Fibroblast of the aortic adventitia (primary cell): ENCODE measurements at places on chromosomes 12 and 14.

GRCh38 chr12:119463211-119463926, 128.8 kb downstream of the CCDC60 start:
- DNase-seq = no peak

GRCh38 chr12:6644903-6645302, 2.3 kb downstream of the ACRBP start:
- DNase-seq = peak; percentile 13

GRCh38 chr14:44897845-44898151, 63.9 kb downstream of the KLHL28 start:
- DNase-seq = peak; percentile 31

- DNase-seq = no peak
Observed at GRCh38 chr12:31899109-31899508, 60.1 kb upstream of the RESF1 start.
